ENCODE measurements at places on chromosomes 6 and 20. TPM values are rescaled to one million over a fixed set of nuclear protein-coding genes. Genes with fewer than 3 reads are reported as not detected.

DNA sequence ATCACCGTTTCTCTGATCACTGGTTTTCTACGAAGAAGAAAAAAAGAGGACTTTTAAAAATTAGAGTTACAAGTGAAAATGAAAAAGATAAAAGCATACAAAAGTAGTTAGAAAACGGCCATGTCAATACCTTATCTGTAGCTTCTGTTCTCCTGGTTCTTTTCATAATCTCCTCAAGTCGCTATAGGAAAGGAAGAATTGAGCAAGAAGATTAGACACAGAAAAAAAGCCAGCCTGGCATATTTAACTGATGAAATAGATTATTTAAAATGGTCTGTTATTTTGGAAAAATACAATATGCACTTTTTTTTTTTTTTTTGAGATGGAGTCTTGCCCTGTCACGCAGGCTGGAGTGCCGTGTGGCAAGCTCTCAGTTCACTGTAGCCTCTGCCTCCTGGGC, 70.2 kb upstream of the BCLAF1 start:
- DNase-seq = no peak
- no peak overlapping the region for H3K4me3 ChIP-seq
- H3K36me3 ChIP-seq = no peaks in the 10 kb centered on the region
- no peaks in the 10 kb centered on the region for H3K27me3 ChIP-seq

GRCh38 chr6:25746968-25747367, 7.6 kb upstream of the SLC17A4 start:
- H3K36me3 ChIP-seq = no peaks in the 10 kb centered on the region
- no peaks in the 10 kb centered on the region for H3K4me1 ChIP-seq
- H3K4me3 ChIP-seq = no peak overlapping the region
- H3K27me3 ChIP-seq = no peaks in the 10 kb centered on the region

HINT3 gene
- 10.3 TPM for total RNA-seq

- DNase-seq = no peak
- H3K4me1 ChIP-seq = peaks cover 8% of the 10 kb centered on the region
- no peak overlapping the region for H3K27ac ChIP-seq
- no peaks in the 10 kb centered on the region for H3K27me3 ChIP-seq
Measured at GRCh38 chr20:25280574-25281535, 33.0 kb downstream of the PYGB start.

HLA-DRB1 gene
- total RNA-seq = 42.8 TPM

CRISP2 gene
- not detected for total RNA-seq
